ENCODE measurements at places on chromosomes 2 and 18.

GRCh38 chr2:165870346-165870745 is 76.3 kb upstream of the GALNT3 start:
- H3K4me3 ChIP-seq, result no peak overlapping the region
- H3K4me1 ChIP-seq, result peaks cover 4% of the 10 kb centered on the region
- DNase-seq, result no peak
- no peak overlapping the region for H3K27ac ChIP-seq

- no peaks in the 10 kb centered on the region for H3K36me3 ChIP-seq
- no peak overlapping the region for H3K27ac ChIP-seq
- no peaks in the 10 kb centered on the region for H3K27me3 ChIP-seq
- no peak for DNase-seq
- no peak overlapping the region for H3K4me3 ChIP-seq
- H3K4me1 ChIP-seq, result no peaks in the 10 kb centered on the region
These were observed 249.3 kb upstream of the MYT1L start for GRCh38 chr2:2580341-2580740.

DNA sequence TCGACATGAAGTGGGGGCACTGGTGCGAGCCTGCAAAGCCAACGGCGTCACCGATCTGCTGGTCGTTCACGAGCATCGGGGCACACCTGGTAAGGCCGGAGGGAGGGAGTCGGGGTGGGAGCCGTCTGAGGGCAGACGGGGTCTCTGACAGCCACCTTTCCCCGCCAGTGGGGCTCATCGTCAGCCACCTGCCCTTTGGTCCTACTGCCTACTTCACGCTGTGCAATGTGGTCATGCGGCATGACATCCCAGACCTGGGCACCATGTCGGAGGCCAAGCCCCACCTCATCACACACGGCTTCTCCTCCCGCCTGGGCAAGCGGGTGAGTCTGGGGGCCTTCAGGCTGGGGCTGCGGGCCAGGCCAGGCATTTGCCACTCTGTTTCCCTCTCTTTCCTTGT is 2.9 kb downstream of the IMP4 start:
- no peak for DNase-seq
- H3K36me3 ChIP-seq, result peaks cover 58% of the 10 kb centered on the region
- no peaks in the 10 kb centered on the region for H3K27me3 ChIP-seq
- no peak overlapping the region for H3K4me3 ChIP-seq

DNA sequence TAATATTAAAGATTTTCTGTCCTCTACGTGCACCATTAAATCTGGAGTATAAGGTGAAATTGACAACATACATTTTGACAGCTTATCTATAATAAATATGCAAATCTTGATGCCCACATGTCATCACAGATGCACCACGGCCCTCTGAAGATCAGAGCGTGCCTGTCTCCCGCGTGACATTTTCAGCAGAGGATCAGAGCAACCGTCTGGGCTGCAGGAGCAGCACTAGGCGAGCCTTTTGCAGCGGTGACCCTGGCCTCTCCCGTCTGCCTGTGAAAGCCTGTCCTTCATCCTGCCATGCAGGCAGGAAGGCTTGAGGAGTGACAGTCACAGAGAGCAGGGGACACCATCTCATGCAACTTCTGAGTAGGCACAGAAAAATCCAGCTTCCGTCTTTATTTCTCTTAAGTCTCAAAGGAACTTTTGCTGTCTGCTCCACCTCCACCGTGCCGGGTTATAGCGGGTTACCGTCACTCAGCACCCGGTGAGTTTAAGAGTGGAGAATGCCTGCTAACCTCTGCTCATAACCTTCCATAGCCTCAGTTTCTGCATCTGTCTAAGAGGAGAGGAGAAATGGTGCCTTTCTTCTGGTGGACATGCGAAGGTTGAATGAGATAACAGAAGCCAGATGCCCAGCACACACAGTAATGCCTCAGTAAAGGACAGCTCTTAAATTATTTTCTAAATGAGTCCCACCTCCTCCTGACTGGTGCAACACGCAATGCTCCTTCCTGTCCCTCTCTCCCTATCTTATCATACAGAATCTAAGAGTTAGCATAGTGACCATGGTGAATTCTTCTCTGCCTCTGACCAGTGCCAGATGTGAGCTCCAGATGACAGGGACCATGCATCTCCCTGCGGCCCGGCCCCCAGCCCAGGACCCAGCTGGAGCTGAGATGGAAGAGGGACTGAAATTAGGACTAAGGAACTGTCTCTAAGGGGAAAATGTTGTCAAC is 43.8 kb downstream of the CELF4 start:
- peaks cover 29% of the 10 kb centered on the region for H3K27me3 ChIP-seq
- DNase-seq, result no peak
- H3K27ac ChIP-seq, result no peak overlapping the region
- H3K4me3 ChIP-seq, result no peak overlapping the region
- no peaks in the 10 kb centered on the region for H3K4me1 ChIP-seq

- H3K27me3 ChIP-seq, result no peaks in the 10 kb centered on the region
- no peak for DNase-seq
- H3K4me3 ChIP-seq, result no peak overlapping the region
- no peaks in the 10 kb centered on the region for H3K4me1 ChIP-seq
These were observed 68.5 kb downstream of the AGPS start for GRCh38 chr2:177460973-177461585.

DNA sequence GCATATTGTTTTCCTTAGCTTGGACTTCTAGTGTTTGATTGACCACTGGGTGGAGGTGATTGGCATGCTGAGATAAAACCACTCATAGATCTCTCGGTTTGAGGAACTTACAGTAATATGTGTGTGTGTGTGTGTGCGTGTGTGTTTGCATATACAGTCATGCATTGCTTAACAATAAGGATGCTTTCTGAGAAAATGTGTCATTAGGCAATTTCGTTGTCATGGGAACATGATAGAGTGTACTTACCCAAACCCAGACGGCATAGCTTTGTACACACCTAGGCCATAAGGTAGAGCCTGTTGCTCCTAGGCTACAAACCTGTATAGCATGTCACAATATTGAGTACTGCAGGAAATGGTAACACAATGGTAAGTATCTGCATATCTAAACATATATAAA is 167.3 kb downstream of the NYAP2 start:
- no peak overlapping the region for H3K27ac ChIP-seq
- no peak for DNase-seq
- no peaks in the 10 kb centered on the region for H3K36me3 ChIP-seq
- no peaks in the 10 kb centered on the region for H3K4me1 ChIP-seq
- peaks cover 12% of the 10 kb centered on the region for H3K27me3 ChIP-seq

DNA sequence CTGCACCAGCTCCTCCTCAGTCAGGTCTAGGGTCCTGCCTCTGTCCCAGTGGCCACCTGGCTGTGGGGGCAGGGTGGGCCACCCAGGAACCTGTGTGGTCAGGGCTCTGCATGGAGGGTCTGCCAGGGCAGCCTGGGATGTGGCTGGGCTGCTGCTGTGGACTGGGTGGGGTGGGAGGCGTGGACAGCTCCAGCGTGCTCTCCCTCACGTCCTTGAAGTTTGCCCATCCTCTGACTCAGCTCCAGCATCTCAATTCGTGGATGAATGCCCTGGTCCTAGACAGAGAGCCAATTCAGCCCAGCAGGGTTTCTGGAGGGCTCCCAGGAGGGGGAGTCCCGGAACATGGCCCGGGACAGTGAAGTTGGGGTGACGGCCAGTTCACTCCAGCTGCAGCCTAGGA is 64.3 kb upstream of the EPAS1 start:
- H3K36me3 ChIP-seq, result no peaks in the 10 kb centered on the region
- no peak for DNase-seq
- no peak overlapping the region for H3K27ac ChIP-seq
- H3K4me1 ChIP-seq, result peaks cover 43% of the 10 kb centered on the region
- H3K27me3 ChIP-seq, result peaks cover 10% of the 10 kb centered on the region

GRCh38 chr2:52821631-52822030 is 946.0 kb upstream of the CHAC2 start:
- DNase-seq, result no peak
- no peaks in the 10 kb centered on the region for H3K36me3 ChIP-seq
- H3K4me3 ChIP-seq, result no peak overlapping the region
- H3K27ac ChIP-seq, result no peak overlapping the region

DNA sequence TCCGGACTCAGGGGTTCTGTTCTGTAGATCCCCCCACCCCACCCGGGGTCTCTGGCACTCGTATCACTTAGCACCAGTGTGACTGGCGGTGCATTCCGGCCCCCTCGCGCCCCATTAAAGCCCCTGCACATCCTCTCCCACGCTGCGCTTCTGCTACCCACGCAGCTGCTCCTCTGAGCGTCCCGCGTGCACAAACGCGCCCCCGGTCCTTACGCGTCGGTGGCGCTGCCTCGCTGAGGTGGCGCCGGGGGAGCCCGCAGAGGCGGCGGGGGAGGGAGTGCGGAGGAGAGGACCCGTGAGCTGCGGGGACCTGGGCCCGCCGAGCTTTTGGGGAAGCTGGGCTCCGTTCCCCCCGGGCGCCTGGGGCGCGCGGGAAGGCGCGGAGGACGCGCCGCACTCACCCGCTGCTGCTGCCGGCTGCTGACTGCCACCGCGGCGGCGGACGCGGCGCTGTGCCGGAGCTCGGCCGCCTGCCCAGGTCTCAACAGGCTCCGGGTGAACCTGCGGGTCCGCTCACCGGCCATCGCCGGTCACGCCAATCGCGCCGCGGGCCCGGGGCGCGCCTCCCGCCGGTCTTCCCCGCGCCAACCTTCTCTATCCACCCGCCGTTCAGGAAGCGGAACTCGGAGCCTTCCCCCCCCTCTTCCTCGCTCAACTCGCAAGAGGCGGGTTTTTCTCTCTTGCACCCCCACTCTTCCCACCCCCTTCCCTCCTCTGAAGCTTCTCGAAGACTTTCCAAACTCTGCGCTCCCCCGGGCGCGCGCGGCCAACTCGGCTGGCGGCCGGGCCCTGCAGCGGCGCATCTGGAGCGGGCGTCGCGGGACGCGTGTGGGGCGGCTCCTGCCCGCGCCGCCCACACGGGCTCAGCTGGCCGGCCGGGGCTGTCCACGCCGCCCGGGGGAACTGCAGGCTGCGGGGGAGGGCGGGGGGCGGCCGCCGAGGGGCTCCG is at the start of gene DOCK10:
TSS of gene DOCK10 (minus strand) at position 618 of the 949 bp plus-strand sequence. CDS start at position 524, 94 bp downstream.
- DNase-seq, result peak; percentile 60
- H3K4me1 ChIP-seq, result peaks cover 50% of the 10 kb centered on the region
- H3K27me3 ChIP-seq, result peaks cover 15% of the 10 kb centered on the region
- H3K36me3 ChIP-seq, result peaks cover 39% of the 10 kb centered on the region
- peak within 1 kb of the TSS; percentile 98 for H3K4me3 ChIP-seq

DNA sequence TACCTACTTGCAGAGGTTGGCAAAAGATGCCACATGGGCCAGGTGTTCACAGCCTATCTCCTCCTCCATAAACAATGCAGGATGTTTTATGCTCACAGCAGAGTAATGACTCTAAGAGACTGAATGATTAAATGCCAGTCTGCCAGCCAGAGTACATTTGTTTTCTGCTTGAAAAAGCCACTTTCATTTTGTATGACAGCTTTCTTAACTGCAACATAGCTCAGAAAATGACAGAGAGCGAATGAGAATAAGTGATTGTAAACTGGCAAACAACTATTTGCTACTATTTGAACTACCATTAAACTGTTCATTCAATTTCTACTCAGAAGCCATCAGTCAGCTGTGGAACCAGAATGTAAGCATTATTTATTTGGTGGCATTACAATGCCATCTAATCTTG is 50.6 kb upstream of the DCC start:
- DNase-seq, result no peak
- H3K4me3 ChIP-seq, result no peak overlapping the region
- no peaks in the 10 kb centered on the region for H3K27me3 ChIP-seq
- no peaks in the 10 kb centered on the region for H3K4me1 ChIP-seq
- no peaks in the 10 kb centered on the region for H3K36me3 ChIP-seq

GRCh38 chr2:66526180-66526579 is 91.3 kb downstream of the MEIS1 start:
- no peak overlapping the region for H3K4me3 ChIP-seq
- H3K4me1 ChIP-seq, result no peaks in the 10 kb centered on the region
- DNase-seq, result no peak
- H3K27me3 ChIP-seq, result no peaks in the 10 kb centered on the region
- no peak overlapping the region for H3K27ac ChIP-seq

DNA sequence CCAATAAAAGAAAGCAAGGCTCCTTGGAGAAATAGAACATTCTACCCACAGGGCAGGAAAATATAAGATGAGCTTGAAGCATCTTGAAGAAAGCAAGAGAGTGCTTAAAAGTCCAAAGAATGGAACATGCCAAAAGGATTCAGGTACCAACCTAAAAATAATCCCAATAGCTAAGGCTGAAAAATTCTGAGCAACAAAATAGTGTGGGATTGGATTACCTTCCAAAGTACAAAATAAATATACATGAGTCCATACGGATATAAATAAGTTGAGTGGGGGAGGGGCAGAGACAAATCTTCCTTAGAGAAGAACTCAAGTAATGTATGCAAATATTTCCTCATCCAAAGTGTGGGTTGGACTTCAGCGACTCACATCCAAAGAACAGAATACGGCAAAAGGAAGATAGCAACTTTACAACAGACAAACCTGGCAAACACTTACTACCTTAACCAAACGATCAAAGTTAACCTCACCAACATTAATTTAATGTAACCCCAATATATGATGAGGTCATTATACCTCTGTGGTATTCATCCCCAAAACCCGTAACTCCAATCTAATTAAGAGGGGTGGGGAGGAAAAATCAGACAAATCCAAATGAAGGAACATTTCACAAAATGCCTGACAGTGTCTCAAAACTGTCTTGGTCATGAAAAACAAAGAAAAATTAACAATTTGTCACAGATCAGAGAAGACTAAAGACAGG is 26.9 kb downstream of the MEMO1 start:
- no peaks in the 10 kb centered on the region for H3K27me3 ChIP-seq
- no peak for DNase-seq
- peaks cover 9% of the 10 kb centered on the region for H3K36me3 ChIP-seq
- peaks cover 18% of the 10 kb centered on the region for H3K4me1 ChIP-seq
- no peak overlapping the region for H3K27ac ChIP-seq

- no peak for DNase-seq
- H3K4me1 ChIP-seq, result no peaks in the 10 kb centered on the region
- H3K36me3 ChIP-seq, result no peaks in the 10 kb centered on the region
- no peaks in the 10 kb centered on the region for H3K27me3 ChIP-seq
These were observed 276.3 kb downstream of the RND3 start for GRCh38 chr2:150211164-150211631.

DNA sequence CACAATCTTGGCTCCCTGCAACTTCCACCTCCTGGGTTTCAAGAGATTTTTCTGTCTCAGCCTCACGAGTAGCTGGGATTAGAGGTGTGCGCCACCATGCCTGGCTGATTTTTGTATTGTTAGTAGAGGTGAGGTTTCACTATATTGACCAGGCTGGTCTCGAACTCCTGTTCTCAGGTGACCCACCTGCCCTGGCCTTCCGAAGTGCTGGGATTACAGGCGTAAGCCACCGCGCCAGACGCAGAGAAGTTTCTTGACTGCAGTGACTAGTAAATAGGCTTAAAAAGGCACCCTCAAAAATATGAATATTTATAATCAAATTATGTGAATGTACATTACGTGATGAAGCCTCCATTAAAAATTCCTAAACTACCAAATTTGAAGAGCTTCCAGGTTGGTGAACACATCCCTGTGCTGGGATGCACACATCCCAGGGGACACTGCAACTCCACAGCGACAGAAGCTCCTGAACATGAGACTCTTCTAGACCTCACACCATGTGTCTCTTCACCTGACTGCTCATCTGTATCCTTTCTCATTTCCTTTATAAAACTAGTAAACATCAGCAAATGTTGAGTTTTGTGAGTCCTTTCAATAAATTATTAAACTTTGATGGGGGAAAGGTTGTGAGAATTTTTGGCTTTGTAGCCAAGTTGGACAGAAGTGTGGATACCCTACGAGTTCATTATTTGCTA is 203.3 kb upstream of the SPOPL start:
- DNase-seq, result no peak
- no peak overlapping the region for H3K4me3 ChIP-seq
- H3K4me1 ChIP-seq, result no peaks in the 10 kb centered on the region

GRCh38 chr2:149768320-149768799 is 180.8 kb upstream of the MMADHC start:
- no peak overlapping the region for H3K27ac ChIP-seq
- no peaks in the 10 kb centered on the region for H3K36me3 ChIP-seq
- H3K4me3 ChIP-seq, result no peak overlapping the region
- no peak for DNase-seq
